GM13976 (cell line): ENCODE measurements at places on chromosomes 12 and 14.

DNA sequence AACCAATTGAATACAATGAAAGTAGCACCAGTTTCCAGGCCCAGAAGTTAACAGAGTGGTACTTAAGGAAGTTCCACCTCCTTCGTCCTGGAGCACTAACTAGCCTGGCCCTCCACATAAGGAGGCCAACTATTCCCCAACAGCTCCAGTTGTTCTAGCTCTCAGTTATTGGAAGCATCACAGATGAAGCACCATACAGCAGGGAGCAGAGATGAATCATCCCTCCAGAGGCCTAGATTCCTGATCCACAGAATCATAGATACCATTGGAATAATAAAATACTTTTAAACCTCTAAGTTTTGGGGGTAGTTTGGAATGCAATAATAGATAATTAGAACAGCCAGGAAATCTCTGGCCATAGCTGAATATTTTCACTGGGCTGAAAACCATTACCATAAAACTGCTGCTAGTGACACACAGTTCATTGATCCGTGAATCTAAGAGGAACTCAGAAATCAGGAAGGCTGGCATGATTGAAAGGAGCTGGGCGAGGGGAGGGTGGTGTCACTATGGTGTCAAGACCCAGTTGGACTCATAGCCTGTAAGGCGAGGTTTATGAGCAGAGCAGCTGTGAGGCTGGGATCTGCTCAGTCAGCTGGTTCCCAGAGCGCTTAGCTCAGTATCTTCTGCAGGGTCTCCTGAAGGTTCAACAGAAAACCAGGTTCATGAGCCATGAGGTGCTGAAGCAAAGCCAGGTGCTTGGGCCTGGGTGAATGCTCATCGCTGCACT, 371.4 kb upstream of the TMTC1 start:
- no peak for DNase-seq

- DNase-seq: no peak
Measured at GRCh38 chr14:61351477-61351876, 30.1 kb downstream of the PRKCH start.

DNA sequence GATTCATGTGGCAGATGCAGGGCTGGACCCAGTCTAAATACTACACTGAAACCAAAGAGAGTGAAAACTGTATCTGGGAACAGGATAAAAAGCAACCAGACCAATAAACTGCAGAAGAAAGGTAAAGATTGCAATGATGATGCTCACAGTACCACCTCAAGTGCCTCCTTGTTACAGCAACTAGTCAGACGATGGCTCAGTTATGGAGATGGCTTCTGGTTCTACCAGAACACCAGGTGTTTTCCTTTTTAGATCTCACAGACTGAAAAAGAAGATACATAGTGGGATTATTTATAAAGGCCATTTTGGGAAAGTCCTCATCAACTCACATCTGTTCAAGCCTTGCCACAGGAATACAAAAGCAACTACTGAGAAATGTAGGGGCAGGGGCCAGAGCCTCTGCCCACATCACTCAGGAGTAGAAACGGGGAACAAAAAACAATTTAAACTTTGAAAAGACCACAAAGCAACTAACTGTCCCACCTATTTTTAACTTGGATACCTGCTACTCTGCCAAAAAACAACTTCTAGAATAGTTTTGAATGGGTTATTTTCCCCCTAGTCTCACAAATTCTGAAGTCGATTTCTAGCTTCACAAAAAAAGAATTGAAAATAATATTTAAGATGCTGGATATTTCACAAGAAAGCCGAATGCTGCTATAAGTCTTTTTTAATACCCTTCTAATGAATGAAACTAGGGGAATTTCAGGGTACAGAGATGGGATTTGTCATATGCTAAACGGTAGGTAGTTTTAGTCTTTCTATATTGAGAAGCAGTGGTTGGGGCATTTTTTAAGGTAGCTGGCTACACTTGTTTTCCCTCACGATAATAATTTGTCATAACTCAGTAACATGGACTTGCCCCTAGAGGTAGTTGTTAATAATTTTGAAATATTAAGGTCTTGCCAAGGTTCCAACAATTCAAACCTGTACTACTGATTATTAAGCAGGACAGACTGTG, 197.2 kb upstream of the TMPO start:
- no peak for DNase-seq

GRCh38 chr14:73250781-73251500, 13.6 kb downstream of the PAPLN start:
- DNase-seq: no peak
